ENCODE measurements at places on chromosomes 13 and 19. TPM values are rescaled to one million over a fixed set of nuclear protein-coding genes. Genes with fewer than 3 reads are reported as not detected.

CRX gene
- not detected for total RNA-seq

ZNF536 gene
- total RNA-seq, result not detected

ZNF534 gene
- total RNA-seq, result not detected

CEACAM21 gene
- total RNA-seq, result 44.3 TPM

OVOL3 gene
- total RNA-seq, result not detected

KIR3DL2 gene
- total RNA-seq, result 0.73 TPM

KCNC3 gene
- 9.4 TPM for total RNA-seq

MYPOP gene
- total RNA-seq, result 8.8 TPM

UGGT2 gene
- 0.68 TPM for total RNA-seq

PLEKHG2 gene
- 57.3 TPM for total RNA-seq

TMTC4 gene
- 24.0 TPM for total RNA-seq

SLC5A5 gene
- total RNA-seq, result 0.84 TPM
